ENCODE measurements at places on chromosomes 2 and 18. TPM values are rescaled to one million over a fixed set of nuclear protein-coding genes. Genes with fewer than 3 reads are reported as not detected.

The FN1 gene
- 1,710 TPM for total RNA-seq

The FZD7 gene
- 46.4 TPM for total RNA-seq

The CXCR2 gene
- not detected for total RNA-seq

GRCh38 chr2:236503100-236503499 is 66.5 kb upstream of the ACKR3 start:
- no peak overlapping the region for H3K4me3 ChIP-seq
- peaks cover 13% of the 10 kb centered on the region for H3K4me1 ChIP-seq
- DNase-seq, result no peak
- no peak overlapping the region for H3K27ac ChIP-seq
- H3K27me3 ChIP-seq, result no peaks in the 10 kb centered on the region

DNA sequence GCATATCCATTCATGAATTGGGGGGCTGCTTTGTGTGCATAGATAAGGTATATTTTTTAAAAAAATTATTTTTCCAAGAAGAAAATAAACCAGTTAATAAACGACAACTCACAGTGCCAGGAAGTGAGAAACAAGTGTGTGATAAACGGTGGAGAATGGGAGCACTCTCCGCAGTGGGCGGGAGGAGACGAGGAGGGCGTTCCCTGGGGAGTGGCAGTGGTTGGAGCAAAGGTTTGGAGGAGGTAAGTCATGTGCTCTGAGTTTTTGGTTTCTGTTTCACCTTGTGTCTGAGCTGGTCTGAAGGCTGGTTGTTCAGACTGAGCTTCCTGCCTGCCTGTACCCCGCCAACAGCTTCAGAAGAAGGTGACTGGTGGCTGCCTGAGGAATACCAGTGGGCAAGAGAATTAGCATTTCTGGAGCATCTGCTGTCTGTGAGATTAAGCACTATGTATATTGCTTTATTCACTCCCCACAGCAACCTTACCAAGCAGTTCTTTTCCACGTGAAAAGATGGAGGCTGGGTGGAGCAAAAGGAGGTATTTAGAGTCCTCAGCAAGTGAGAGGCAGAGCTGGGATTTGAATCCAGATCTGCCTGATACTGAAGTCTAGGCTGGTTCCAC is 27.0 kb upstream of the CASP8 start:
- H3K4me3 ChIP-seq, result peak overlapping the region; percentile 19
- no peaks in the 10 kb centered on the region for H3K27me3 ChIP-seq
- peaks cover 26% of the 10 kb centered on the region for H3K4me1 ChIP-seq
- peak; percentile 66 for DNase-seq

DNA sequence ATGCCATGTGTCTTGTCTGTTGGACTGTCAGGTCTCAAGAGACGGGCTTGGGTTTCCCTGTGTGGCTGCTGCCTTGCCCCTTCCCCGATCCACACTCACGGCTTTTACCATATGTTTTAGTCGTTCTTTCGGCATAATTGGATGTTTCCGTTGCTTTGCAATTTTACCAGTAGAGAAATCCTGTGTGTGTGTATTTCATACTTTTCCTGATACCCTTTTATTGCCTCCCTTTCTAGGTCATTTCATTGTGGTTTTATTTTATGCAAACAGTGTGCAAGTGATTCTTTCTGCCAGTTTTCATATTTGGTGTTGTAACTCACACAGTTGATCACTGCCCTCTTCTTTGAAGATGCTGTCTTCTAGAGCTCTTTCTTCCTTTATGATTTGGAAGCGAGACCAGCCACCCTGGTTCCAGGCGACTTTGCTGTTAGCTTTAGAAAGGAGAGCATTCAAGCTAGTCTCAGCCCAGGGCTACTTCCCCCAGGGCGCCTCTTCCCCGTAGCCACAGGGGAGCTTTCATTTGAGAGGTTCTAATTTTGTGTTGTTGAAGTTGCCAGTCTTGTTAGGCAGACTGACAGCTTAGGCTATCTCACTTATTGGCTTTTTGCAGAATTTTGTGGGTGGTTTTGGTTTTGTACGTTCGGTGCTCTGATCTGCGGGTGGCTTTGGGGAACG is 17.0 kb downstream of the SH3BP4 start:
- no peak overlapping the region for H3K27ac ChIP-seq
- H3K36me3 ChIP-seq, result no peaks in the 10 kb centered on the region
- DNase-seq, result no peak
- H3K4me3 ChIP-seq, result no peak overlapping the region

DNA sequence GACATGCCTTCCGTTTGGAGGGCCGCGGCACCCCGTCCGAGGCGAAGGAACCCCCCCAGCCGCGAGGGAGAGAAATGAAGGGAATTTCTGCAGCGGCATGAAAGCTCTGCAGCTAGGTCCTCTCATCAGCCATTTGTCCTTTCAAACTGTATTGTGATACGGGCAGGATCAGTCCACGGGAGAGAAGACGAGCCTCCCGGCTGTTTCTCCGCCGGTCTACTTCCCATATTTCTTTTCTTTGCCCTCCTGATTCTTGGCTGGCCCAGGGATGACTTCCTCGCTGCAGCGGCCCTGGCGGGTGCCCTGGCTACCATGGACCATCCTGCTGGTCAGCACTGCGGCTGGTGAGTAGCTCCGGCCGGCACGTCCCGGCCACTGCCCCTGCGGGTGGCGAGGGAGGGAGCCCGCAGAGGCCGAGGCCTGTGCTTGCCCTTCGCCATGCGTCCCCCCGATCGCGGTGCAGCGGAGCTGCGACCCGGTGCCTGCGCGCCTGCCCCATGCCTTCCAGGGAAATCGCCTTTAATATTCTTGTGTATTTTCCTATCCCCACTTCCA is 1.2 kb downstream of the BMPR2 start:
- peak overlapping the region; percentile 99 for H3K27ac ChIP-seq
- peaks cover 46% of the 10 kb centered on the region for H3K4me1 ChIP-seq
- H3K27me3 ChIP-seq, result no peaks in the 10 kb centered on the region
- DNase-seq, result peak; percentile 74
- peak overlapping the region; percentile 98 for H3K4me3 ChIP-seq
- no peaks in the 10 kb centered on the region for H3K36me3 ChIP-seq
